ENCODE measurements at places on chromosomes 5 and 9.

- H3K27ac ChIP-seq = no peak overlapping the region
- no peak for DNase-seq
- no peak overlapping the region for H3K4me3 ChIP-seq
- H3K36me3 ChIP-seq = no peaks in the 10 kb centered on the region
- no peaks in the 10 kb centered on the region for H3K27me3 ChIP-seq
- no peaks in the 10 kb centered on the region for H3K4me1 ChIP-seq
Observed at GRCh38 chr5:14071433-14071832, 71.7 kb upstream of the TRIO start.

- H3K27ac ChIP-seq = peak overlapping the region; percentile 63
- no peaks in the 10 kb centered on the region for H3K36me3 ChIP-seq
- peaks cover 21% of the 10 kb centered on the region for H3K4me1 ChIP-seq
- DNase-seq = no peak
- no peak overlapping the region for H3K4me3 ChIP-seq
Observed at GRCh38 chr9:95494022-95494415, 22.8 kb downstream of the PTCH1 start.

DNA sequence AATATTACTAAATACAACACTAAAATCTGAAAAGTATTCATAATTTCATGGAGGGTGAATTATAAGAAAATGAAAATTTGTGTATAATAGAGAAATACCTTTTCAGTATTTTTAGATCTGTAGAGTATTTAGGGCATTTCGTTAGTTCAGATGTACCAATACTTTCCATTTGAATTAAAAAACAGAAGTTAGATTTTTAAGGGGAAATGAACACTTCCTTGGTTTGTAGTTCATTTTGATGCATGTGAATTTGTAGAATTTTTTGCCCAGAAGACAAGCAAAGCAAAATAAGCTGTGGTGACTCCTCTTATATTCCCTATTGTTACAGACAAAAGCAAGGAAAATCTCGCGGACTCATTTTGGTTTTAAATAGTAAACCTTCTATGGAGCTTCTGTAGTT lies 209.0 kb upstream of the RPS23 start:
- no peaks in the 10 kb centered on the region for H3K4me1 ChIP-seq
- no peaks in the 10 kb centered on the region for H3K27me3 ChIP-seq
- H3K4me3 ChIP-seq = no peak overlapping the region
- H3K36me3 ChIP-seq = no peaks in the 10 kb centered on the region
- no peak for DNase-seq
- H3K27ac ChIP-seq = no peak overlapping the region

DNA sequence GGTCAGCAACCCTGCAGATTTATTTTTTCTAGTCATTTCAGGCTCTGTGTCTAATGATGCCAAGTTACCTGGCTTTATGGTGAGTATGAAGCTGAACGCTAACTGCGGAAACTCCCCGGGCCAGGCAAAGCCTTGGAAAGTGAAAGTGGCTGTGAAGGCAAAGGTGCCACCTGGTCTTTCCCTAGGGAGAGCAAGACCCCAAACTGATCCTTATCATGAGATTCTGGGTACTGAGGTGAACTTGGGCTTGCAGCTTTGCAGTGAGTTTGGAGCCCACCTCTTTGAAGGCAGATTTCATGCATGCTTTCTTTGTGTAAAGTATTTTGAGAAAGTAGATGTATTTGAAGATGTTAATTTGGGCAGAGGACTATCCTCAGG lies 63.3 kb downstream of the CARTPT start:
- H3K36me3 ChIP-seq = no peaks in the 10 kb centered on the region
- no peak overlapping the region for H3K4me3 ChIP-seq
- H3K4me1 ChIP-seq = no peaks in the 10 kb centered on the region
- H3K27me3 ChIP-seq = no peaks in the 10 kb centered on the region
- DNase-seq = no peak

GRCh38 chr5:158626718-158627117 lies 473.0 kb downstream of the EBF1 start:
- no peak overlapping the region for H3K27ac ChIP-seq
- H3K36me3 ChIP-seq = no peaks in the 10 kb centered on the region
- no peak overlapping the region for H3K4me3 ChIP-seq
- H3K27me3 ChIP-seq = no peaks in the 10 kb centered on the region
- H3K4me1 ChIP-seq = no peaks in the 10 kb centered on the region

- H3K4me3 ChIP-seq = no peak overlapping the region
- H3K27me3 ChIP-seq = no peaks in the 10 kb centered on the region
- no peaks in the 10 kb centered on the region for H3K4me1 ChIP-seq
- no peak overlapping the region for H3K27ac ChIP-seq
Observed at GRCh38 chr9:5042661-5043178, 57.6 kb downstream of the JAK2 start.

DNA sequence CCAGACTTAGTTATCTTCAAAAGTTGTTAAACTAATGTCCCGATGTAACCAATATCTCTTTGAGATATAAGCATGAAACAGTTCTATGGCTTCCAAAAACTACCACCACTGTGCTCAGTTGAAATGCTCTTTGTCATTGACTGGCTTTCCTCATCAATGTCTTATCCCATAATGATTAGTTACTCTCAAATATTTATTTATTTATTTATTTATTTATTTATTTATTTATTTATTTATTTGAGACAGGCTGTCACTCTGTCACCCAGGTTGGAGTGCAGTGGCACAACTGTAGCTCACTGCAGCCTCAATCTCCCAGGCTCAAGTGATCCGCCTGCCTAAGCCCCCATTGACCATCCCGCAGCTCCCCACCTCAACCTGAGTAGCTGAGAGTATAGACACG lies 28.0 kb upstream of the MLLT3 start:
- H3K36me3 ChIP-seq = no peaks in the 10 kb centered on the region
- no peak overlapping the region for H3K27ac ChIP-seq
- H3K4me3 ChIP-seq = no peak overlapping the region
- H3K27me3 ChIP-seq = no peaks in the 10 kb centered on the region

DNA sequence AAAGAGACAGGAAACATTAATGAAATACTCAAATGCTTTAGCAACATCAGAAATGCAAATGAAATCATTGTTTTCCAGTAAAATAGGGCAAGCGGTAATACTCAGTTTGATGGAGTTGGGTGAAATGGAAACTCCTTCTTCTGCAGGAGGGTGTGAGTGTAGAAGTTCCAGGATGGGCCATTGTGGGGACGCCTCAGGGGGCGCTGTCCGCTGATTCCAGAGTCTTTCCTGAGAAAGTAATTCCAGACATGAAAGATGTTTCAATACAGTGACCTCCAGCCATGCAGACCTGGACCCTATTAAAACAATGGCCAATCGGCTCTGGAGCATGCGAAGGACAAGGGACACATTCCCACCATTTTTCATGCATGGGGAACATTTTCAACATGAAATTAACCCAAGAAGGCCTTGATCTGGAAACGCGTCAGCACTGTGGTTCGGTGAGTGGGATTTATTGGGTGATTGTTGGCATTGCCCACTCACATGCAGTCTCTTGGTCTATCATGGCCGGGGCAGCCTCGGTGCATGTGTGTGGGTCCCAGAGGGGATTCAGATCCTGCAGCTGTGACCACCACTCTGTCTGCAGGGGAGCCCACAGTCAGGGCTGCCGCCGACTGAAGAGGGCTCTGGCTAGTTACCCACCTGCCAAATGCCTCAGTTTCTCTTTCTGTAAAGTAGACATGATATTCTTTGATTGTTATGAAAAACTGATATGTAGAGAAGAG lies 132.6 kb upstream of the IRX4 start:
- H3K36me3 ChIP-seq = no peaks in the 10 kb centered on the region
- no peak for DNase-seq

DNA sequence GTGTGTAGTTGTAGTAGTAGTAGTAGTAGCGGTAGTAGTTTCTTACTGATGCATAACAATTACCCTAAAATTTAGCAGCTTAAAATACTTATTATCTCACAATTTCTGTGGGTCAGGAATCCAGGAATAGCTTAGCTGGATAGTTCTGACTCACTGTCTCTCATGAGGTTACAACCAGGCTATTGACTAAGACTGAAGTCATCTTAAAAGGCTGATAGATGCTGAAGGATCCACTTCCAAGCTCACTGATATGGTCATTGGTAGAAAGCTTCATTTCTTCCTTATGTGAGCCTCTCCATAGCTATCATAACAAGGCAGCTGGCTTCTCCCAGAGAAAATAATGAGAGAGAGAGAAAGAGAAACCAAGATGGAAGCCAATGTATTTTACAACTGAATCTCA lies 147.5 kb upstream of the FBXL17 start:
- no peak for DNase-seq
- no peak overlapping the region for H3K4me3 ChIP-seq
- no peaks in the 10 kb centered on the region for H3K36me3 ChIP-seq
- no peaks in the 10 kb centered on the region for H3K4me1 ChIP-seq
- no peaks in the 10 kb centered on the region for H3K27me3 ChIP-seq

DNA sequence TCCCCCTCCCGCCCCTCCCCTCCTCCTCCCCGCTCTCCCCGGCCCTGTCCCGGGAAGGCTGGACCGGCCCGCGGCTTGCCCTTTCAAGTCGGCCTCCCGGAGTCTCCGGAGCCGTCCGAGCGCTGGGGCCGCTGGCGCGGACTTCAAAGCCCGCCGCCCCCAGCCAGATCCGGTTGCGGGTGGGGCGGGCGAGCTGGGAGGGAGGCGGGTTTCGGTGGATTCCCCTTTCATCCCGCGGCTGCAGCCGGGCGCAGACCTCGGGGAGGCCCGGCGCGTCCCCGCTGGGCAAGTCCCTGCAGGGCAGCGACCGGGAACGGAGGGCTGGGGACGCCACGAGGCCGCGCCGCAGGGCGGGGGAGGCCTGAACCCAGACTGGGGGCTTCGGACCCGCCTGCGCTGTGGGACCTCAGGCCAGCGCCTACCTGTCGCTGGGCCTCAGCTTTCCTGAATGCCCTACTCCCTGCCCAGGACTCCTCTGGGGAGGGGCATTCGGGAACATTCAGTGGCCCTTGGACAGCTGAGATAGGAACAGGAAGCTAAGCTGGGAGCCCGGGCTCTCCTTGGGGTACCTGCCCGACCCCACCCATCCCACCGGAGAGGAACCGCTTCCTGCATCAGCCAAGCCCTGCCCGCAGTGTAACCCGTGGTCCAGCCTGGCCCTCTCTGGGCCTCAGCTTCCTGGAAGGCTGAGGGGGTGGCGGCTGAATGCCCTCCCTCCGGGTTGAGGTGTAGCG lies 23.4 kb downstream of the C9orf50 start:
- no peak for DNase-seq
- H3K4me3 ChIP-seq = peak overlapping the region; percentile 48
- peak overlapping the region; percentile 67 for H3K27ac ChIP-seq
- H3K4me1 ChIP-seq = peaks cover 19% of the 10 kb centered on the region
- no peaks in the 10 kb centered on the region for H3K27me3 ChIP-seq

DNA sequence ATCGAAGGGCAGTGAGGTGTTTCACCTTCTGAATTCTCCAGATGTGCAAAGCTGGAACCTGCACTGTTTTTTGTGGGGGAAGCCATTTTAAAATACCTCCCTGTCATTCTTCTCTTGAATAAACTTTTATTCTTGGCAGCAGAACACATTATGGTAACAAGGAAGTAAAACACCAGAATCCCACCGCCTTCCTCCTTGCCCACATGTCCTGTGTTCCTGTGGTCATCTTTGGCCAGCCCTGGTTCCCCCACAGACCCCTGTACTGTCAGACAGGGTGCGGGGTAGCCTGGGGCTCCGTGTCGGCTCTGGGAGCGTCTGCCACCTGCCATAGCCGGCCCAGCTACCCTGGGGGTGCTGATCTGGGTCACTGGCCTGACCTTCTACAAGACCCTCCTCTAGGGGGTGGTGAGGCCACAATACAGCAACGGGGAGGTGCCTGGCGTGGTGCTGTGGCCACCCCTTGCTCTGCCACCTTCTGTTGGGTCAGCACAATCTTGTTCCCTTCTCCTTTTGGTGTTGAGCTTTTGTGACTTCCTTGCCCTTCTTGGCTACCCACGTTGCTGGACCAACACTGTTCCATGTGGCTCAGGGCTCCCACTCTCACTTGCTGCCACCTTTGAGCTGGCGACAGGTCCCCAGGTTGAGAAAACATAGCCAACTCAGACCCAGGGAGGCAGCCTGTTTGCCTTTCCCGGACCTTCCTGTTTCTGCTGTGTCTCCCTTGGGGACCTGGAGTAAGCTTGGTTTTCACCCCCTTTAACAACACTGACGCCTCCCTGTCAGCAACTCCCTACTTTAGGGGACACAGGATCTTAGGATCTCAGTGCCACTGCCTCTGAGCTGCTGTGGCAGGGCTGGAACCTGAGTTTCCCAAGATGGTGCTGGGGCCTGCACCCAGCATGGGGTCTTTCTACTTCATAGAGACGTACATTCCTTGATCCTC lies 4.8 kb downstream of the WNK2 start:
- H3K4me3 ChIP-seq = no peak overlapping the region
- no peak overlapping the region for H3K27ac ChIP-seq
- no peaks in the 10 kb centered on the region for H3K36me3 ChIP-seq
- peaks cover 5% of the 10 kb centered on the region for H3K4me1 ChIP-seq
- no peak for DNase-seq
- peaks cover 1% of the 10 kb centered on the region for H3K27me3 ChIP-seq

GRCh38 chr5:95063492-95063891 lies 221.4 kb downstream of the MCTP1 start:
- no peak for DNase-seq
- H3K27me3 ChIP-seq = no peaks in the 10 kb centered on the region
- no peaks in the 10 kb centered on the region for H3K4me1 ChIP-seq
- no peak overlapping the region for H3K27ac ChIP-seq
- no peaks in the 10 kb centered on the region for H3K36me3 ChIP-seq

DNA sequence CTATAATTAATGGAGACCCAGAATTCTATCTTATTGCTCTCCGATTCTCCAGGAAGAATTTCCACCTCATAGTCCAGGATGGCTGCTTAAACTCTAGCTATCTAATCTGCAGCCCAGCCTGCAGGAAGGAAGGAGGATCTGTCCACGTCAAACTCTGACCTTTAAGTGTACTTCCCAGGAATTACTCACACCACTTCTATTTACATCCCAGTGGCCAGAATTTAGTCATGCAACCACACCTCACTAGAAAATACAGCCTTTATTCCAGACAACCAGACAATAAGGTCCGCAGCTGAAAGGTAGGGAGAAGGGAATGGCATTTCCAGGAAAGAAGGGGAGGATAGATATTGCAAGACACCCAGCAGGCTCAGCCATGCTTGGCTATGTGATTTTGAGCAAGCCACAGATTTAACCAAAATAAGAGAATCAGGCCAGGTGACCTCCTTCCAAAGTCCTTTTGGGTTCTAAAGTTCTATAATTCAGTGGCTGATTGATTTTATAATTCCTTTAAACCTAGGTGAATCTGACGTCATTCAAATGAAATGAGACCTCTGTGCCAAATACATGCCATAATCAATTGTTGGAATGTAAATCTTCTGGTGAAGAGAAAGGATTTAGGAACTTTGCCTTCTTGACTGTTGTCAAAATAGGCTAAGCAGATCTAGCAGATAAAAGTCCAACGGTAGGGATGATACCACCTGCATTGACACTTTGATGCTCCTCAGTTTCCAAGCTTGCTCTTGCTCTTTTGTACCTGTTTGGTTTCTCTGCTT lies 3.7 kb upstream of the DENND1A start:
- H3K4me1 ChIP-seq = peaks cover 12% of the 10 kb centered on the region
- H3K4me3 ChIP-seq = no peak overlapping the region
- no peaks in the 10 kb centered on the region for H3K27me3 ChIP-seq
- no peak overlapping the region for H3K27ac ChIP-seq
- H3K36me3 ChIP-seq = no peaks in the 10 kb centered on the region

DNA sequence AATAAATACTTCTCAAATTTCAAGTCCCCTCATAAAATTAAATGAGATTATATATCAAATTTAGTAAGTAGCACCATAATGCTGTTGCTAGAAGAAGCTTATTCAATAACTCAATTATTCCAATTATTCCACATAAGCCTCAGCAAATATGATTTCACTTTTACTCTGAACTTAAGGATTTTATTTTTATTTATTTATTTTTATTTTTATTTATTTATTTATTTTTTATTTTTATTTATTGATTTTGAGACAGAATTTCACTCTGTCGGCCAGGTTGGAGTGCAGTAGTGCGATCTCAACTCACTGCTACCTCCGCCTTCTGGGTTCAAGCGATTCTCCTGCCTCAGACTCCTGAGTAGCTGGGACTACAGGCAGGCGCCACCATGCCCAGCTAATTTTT lies 1308.3 kb upstream of the CDH9 start:
- no peaks in the 10 kb centered on the region for H3K36me3 ChIP-seq
- H3K4me1 ChIP-seq = no peaks in the 10 kb centered on the region
- H3K4me3 ChIP-seq = no peak overlapping the region
- H3K27ac ChIP-seq = no peak overlapping the region
- DNase-seq = no peak
